ENCODE measurements at places on chromosomes 6 and 20. TPM values are rescaled to one million over a fixed set of nuclear protein-coding genes. Genes with fewer than 3 reads are reported as not detected.

- no peak for DNase-seq
These were observed 97.9 kb downstream of the ANKRD60 start for GRCh38 chr20:58130581-58130980.

GRCh38 chr6:105484238-105485161 lies 81.6 kb upstream of the PREP start:
- DNase-seq = no peak

- peak; percentile 94 for DNase-seq
These were observed at the start of gene ECI2 for GRCh38 chr6:4134841-4135664. TSS of gene ECI2 (minus strand) at chr6:4135575. CDS start at chr6:4135560, 15 bp downstream.

Gene PAK1IP1
- 7.3 TPM for total RNA-seq

GRCh38 chr6:41463062-41463930 lies 82.9 kb upstream of the FOXP4 start:
- DNase-seq = peak; percentile 71

Gene TMEM170B
- 0.85 TPM for total RNA-seq

Gene LY6G6D
- total RNA-seq = not detected

- DNase-seq = no peak
These were observed 81.1 kb downstream of the STMND1 start for GRCh38 chr6:17182961-17183360.

GRCh38 chr6:40338306-40338705 lies 248.9 kb downstream of the LRFN2 start:
- no peak for DNase-seq

Gene BMP6
- total RNA-seq = 0.35 TPM

DNA sequence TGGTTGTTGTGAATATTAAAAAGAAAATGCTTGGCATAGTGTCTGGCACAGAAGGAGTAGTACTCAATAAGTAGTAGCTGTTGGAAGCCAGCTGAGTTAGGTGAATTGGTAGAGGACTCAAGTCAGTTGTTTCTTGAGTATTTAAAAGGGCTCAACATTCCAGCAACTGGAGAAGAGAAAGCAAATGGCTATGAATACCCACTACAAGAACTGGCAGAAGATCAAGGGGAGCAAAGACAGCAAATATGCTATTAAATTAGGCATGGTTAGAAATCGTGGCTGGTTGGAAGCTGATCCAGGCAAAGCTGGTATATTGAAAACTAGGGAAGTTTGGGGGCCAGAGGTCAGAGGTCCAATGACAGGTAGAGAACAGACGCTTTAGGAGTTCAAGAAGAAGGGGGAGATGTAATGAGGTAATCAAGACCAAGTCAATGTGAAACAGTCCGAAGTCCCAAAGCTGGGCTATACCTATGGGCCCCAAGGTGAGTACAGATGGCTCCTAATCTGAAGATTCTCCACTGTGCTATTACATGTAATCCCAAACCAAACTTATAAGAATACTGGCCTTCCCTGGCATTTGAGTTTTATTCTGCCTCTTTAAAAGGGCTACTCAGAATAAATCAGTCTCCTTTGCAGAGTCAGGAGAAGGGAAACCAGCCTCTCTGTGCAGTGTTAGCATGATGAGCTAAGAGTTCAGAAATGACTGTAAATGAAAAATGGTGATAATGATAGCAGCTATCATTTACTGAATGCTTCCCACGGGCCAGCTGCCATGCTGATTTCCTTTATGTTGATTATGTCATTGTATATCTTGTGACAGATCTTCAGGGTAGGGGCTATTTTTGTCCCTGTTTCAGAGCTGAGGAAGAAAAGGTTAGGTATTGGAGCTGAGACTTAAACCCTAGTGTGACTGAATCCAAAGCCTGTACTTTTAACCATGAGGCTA lies 122.3 kb downstream of the ANKS1A start:
- DNase-seq = no peak

Gene HLA-DOA
- total RNA-seq = 1.2 TPM

Gene BTNL2
- not detected for total RNA-seq

GRCh38 chr6:5516036-5516435 lies 254.7 kb downstream of the FARS2 start:
- DNase-seq = no peak

GRCh38 chr20:53020376-53020775 lies 48.2 kb downstream of the TSHZ2 start:
- DNase-seq = no peak

Measured in pancreas (tissue), 10 donors.